Activated CD4-positive, alpha-beta memory T cell treated with anti-CD3 and anti-CD28 coated beads for 36 hours (primary cell): ENCODE measurements at places on chromosomes 3 and 15. TPM values are rescaled to one million over a fixed set of nuclear protein-coding genes. Genes with fewer than 3 reads are reported as not detected.

Gene GOLGA8J
- total RNA-seq = not detected

Gene DUOXA2
- total RNA-seq = not detected

Gene RASL12
- total RNA-seq = not detected

Gene ANKDD1A
- 6.3 TPM for total RNA-seq

Gene ADGRG7
- total RNA-seq = not detected

Gene ADAMTSL3
- not detected for total RNA-seq

Gene MKRN2
- total RNA-seq = 28.5 TPM

DNA sequence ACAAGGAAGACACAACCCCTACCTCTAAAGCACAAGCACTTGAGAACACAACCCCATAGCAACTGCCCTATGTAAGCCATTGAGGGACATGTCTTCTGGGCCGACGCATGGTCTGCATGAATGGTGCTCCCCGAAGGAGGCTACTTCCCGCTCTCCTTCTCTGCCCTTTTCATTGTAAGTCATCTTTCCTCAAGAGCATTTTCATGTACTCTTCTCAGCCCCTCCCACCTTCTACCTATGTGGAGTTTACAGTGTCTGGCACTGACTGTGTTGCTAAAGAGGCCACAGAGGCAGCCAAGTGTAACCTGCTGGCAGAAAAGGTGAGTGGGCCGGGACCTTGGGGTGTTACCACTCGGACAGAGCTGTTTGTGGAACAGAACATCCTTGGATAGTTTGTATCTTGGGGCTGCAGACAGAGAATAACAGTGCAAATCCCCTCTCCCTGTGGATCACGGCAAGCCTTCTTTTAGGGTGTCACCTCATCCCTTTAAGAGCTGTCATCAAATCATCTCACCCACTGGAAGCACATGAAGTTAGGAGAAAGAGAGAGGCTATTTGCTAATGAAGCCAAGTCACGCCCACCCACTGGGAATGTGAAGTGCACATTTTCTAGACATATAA, 5.6 kb downstream of the AHSG start:
- no peak overlapping the region for H3K27ac ChIP-seq
- H3K27me3 ChIP-seq = peaks cover 30% of the 10 kb centered on the region
- no peak overlapping the region for H3K4me3 ChIP-seq
- DNase-seq = no peak
- no peaks in the 10 kb centered on the region for H3K36me3 ChIP-seq

- H3K36me3 ChIP-seq = no peaks in the 10 kb centered on the region
- no peak overlapping the region for H3K4me3 ChIP-seq
- no peak overlapping the region for H3K27ac ChIP-seq
- no peak for DNase-seq
- H3K4me1 ChIP-seq = no peaks in the 10 kb centered on the region
Measured at GRCh38 chr3:193850084-193850619, 257.1 kb downstream of the OPA1 start.

DNA sequence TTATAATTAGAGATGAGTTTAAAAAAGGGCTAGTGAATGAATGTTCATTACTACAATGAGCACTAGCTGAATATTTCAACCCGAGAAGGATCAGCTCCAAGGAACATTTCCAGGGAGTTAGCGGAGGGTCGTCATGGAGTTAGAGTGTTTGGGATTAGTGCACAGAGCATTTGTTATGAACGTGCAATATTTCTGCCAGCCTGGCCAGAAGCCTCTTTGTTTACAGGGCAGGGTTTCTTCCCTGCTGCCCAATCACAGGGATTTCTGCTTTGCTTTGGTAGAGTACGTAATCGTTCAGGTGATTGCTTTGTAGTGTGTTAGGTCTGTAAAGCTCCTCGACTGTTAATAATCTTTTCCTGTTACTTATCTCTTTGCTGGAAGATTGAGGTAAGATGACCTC, 5.9 kb downstream of the CGNL1 start:
- H3K36me3 ChIP-seq = no peaks in the 10 kb centered on the region
- peaks cover 3% of the 10 kb centered on the region for H3K4me1 ChIP-seq
- DNase-seq = no peak
- no peak overlapping the region for H3K4me3 ChIP-seq
- peaks cover 29% of the 10 kb centered on the region for H3K27me3 ChIP-seq

DNA sequence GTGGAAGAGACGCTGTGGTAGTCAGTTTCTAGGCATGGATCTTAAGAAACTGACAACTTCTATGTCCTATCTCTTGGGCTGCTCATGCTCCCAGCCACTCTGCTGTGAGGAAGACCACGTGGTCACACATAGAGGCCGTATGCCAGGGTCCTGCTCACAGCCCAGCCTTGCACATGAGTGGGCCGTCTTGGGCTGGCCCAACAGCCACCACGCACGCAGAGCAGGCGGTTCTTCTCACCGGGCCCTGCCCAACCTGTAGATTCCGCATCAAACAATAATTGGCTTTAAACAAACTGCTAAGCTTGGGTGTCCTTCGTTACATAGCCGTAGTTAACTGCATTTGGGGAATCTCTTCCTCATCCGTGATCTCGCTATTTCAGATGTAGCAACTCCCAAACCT, 26.0 kb downstream of the SLC41A3 start:
- no peak overlapping the region for H3K4me3 ChIP-seq
- no peaks in the 10 kb centered on the region for H3K36me3 ChIP-seq
- DNase-seq = no peak
- H3K27ac ChIP-seq = no peak overlapping the region
- H3K27me3 ChIP-seq = no peaks in the 10 kb centered on the region

GRCh38 chr3:114456742-114457141, 162.9 kb downstream of the TIGIT start:
- peaks cover 2% of the 10 kb centered on the region for H3K4me1 ChIP-seq
- no peaks in the 10 kb centered on the region for H3K27me3 ChIP-seq
- no peak overlapping the region for H3K4me3 ChIP-seq

DNA sequence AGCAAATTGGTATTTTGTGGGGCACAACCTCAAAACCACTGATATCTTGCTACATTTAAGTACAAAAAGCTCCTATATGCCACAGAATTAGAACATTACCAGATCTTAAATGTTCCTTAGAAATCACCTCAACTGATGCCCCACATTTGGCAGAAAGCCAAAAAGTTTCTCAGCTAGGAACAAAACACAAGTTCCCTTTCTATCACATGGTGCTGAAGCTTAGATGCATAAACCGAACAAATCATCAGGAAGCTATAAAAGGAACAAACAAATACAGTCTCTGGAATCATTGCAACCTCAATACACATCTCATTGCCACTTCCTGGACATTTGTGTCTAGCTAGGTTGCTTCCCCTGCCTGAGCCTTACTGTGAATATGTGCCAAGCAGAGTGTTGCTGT, 492.6 kb downstream of the LPP start:
- H3K27me3 ChIP-seq = no peaks in the 10 kb centered on the region
- DNase-seq = no peak
- H3K4me3 ChIP-seq = no peak overlapping the region
- no peak overlapping the region for H3K27ac ChIP-seq

GRCh38 chr15:82643992-82644391, 3.2 kb downstream of the CPEB1 start:
- peaks cover 59% of the 10 kb centered on the region for H3K27me3 ChIP-seq
- H3K27ac ChIP-seq = no peak overlapping the region
- H3K4me1 ChIP-seq = peaks cover 9% of the 10 kb centered on the region
- H3K36me3 ChIP-seq = no peaks in the 10 kb centered on the region
- no peak overlapping the region for H3K4me3 ChIP-seq
- DNase-seq = no peak

DNA sequence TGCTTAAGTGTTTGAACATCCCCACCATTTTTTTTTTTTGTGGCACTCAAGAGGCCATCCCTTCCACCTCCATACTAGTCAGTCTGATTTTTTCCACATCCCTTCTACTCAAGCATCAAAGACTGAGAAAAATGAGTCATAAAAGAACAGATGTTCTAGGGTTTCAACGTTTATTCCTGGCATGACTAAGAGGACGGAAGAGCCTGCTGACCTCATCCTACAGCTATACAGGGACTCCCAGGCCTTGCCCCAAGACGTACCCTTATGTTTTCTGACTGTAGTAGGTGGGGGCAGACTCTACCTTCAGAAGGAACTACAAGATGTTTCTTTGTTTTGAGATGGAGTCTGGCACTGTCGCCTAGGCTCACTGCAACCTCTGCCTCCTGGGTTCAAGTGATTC, 3.3 kb upstream of the ITPKA start:
- H3K36me3 ChIP-seq = peaks cover 4% of the 10 kb centered on the region
- peak overlapping the region; percentile 10 for H3K4me3 ChIP-seq
- peaks cover 14% of the 10 kb centered on the region for H3K27me3 ChIP-seq
- peaks cover 42% of the 10 kb centered on the region for H3K4me1 ChIP-seq

GRCh38 chr15:85477730-85478129, 97.3 kb downstream of the AKAP13 start:
- peaks cover 86% of the 10 kb centered on the region for H3K4me1 ChIP-seq
- no peak overlapping the region for H3K4me3 ChIP-seq
- peak; percentile 44 for DNase-seq
- H3K27ac ChIP-seq = no peak overlapping the region

DNA sequence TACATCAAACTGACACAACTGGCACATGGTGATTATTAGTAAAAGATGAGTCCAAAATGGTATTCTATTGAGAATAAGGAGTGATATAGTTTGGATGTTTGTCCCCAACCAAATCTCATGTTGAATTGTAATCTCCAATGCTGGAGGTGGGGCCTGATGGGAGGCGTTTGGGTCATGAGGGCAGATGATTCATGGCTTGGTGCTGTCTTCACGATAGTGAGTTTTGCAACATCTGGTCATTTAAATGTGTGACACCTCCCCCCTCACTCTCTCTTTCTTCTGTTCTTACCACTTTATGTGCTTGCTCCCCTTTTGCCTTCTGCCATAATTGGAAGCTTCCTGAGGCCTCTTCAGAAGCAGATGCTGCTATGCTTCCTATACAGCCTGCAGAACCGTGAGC, 90.6 kb downstream of the RSL24D1 start:
- H3K27me3 ChIP-seq = peaks cover 2% of the 10 kb centered on the region
- DNase-seq = no peak
- H3K27ac ChIP-seq = no peak overlapping the region
- no peak overlapping the region for H3K4me3 ChIP-seq

DNA sequence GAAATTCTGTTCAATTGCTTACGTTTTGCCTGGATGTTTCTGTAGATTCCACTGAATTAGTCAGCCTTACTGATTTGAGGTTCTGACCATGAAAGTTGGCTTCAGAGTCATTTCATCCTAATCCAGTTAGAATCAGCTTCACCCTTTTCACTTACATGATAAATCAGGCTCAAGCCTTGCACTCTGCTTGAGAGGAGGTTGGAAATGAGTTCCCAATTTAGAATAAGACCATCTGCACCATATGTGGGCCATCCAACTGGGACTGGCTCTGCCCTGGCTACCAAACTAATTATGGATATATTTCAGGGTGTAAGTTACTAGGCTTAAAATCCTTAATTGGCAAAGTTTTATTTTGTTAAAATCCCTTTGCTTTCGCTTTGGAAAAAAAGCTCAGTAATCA, 255.7 kb downstream of the CHL1 start:
- H3K27me3 ChIP-seq = no peaks in the 10 kb centered on the region
- no peaks in the 10 kb centered on the region for H3K4me1 ChIP-seq
- H3K27ac ChIP-seq = no peak overlapping the region
- DNase-seq = no peak
- H3K4me3 ChIP-seq = no peak overlapping the region

- no peak for DNase-seq
- no peak overlapping the region for H3K4me3 ChIP-seq
- H3K27ac ChIP-seq = no peak overlapping the region
- peaks cover 6% of the 10 kb centered on the region for H3K4me1 ChIP-seq
- no peaks in the 10 kb centered on the region for H3K36me3 ChIP-seq
- H3K27me3 ChIP-seq = peaks cover 33% of the 10 kb centered on the region
Measured at GRCh38 chr15:96037584-96037983, 292.9 kb upstream of the NR2F2 start.

GRCh38 chr3:77251136-77251535, 211.2 kb downstream of the ROBO2 start:
- no peak overlapping the region for H3K4me3 ChIP-seq
- H3K27ac ChIP-seq = no peak overlapping the region
- DNase-seq = no peak
- H3K27me3 ChIP-seq = no peaks in the 10 kb centered on the region
- H3K4me1 ChIP-seq = no peaks in the 10 kb centered on the region

DNA sequence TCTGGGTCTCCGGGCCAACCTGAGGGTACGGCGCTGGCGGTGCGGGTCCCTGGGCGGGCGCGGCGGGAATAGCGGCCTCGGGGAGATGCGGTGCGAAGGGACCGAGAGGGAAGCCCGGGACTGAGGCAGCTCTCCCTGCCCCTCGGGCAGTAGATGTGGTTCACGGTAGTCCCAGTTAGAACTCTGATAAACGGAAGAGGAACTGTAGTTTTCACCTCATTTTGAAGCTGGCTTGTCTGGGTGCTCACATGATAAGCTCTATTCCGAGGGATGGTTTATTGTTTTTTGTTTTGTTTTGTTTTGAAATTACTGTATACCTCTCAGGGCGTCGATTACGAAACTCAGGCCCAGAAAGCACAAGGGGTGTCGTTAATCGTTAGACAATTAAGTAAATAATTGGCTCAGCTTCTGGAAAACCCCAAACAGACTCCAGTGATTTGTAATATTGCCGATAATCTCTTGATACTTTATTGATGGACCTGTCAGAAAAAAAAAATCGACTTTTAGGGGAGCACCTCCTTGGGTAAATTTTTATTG, 413 bp downstream of the NUSAP1 start:
- peaks cover 29% of the 10 kb centered on the region for H3K4me1 ChIP-seq
- DNase-seq = no peak
- peak overlapping the region; percentile 99 for H3K4me3 ChIP-seq
- no peaks in the 10 kb centered on the region for H3K27me3 ChIP-seq
- peaks cover 32% of the 10 kb centered on the region for H3K36me3 ChIP-seq

- no peak for DNase-seq
- H3K4me1 ChIP-seq = peaks cover 14% of the 10 kb centered on the region
- H3K4me3 ChIP-seq = no peak overlapping the region
- no peak overlapping the region for H3K27ac ChIP-seq
Measured at GRCh38 chr3:45524565-45524964, 70.0 kb upstream of the LIMD1 start.

GRCh38 chr3:63400246-63400860, 122.2 kb downstream of the SYNPR start:
- no peak for DNase-seq
- H3K27ac ChIP-seq = no peak overlapping the region
- H3K4me1 ChIP-seq = no peaks in the 10 kb centered on the region
- no peak overlapping the region for H3K4me3 ChIP-seq
- no peaks in the 10 kb centered on the region for H3K36me3 ChIP-seq

- H3K4me3 ChIP-seq = no peak overlapping the region
- no peak overlapping the region for H3K27ac ChIP-seq
- no peak for DNase-seq
- no peaks in the 10 kb centered on the region for H3K4me1 ChIP-seq
- H3K36me3 ChIP-seq = no peaks in the 10 kb centered on the region
Measured at GRCh38 chr3:173957646-173958045, 560.1 kb downstream of the NLGN1 start.
